ENCODE measurements at places on chromosomes 3 and 15.

DNA sequence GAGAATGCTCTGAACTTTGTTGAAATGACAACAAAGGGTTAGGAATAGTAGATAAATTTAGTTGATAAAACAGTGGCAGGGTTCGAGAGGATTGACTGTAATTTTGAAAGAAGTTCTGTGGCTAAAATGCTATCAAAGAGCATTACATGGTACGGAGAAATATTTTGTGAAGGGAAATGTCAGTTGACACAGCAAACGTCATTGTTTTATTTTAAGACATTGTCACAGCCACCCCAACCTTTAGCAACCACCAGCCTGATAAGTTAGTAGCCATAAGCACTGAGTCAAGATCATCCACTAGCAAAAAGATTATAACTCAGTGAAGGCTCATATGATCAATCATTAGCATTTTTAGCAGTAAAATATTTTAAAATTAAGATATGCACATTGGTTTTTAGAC, 8.7 kb upstream of the ST3GAL6 start:
- DNase-seq, result no peak

DNA sequence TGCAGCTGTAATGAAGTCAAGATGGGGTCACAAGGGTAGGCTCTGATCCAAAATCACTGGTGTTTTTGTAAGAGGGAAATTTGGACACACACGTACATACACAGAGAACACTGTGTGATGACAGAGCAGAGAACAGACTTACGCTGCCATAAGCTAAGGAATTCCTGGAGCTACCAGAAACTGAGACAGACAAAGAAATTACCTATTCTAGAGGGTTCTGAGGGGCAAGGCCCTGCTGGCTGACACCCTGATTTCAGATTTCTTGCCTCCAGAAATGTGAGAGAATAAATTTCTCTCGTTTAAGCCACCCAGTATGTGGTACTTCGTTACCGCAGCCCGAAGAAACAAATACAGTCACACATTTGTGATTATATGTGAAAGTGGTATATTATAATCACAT, 24.8 kb downstream of the CBLB start:
- DNase-seq, result no peak

GRCh38 chr3:186823386-186823785, 17.1 kb upstream of the RFC4 start:
- no peak for DNase-seq

GRCh38 chr3:151537726-151538125, 76.9 kb upstream of the IGSF10 start:
- no peak for DNase-seq

DNA sequence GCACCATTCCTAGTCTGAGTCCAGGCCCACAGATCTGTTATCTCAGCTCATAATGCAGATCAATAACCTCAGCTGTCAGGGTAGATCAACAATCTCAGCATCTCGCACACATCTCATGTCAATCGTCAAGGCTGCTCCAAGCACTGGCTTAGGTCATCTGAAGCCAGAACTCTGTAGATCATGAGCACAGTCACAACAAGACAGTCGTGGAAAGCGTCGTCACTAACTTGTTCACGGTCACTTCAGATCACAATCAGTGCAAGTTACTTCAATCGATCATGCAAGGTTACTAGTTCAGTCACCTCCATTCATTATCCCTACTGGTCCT, 71.8 kb downstream of the RBPMS2 start:
- DNase-seq, result no peak

DNA sequence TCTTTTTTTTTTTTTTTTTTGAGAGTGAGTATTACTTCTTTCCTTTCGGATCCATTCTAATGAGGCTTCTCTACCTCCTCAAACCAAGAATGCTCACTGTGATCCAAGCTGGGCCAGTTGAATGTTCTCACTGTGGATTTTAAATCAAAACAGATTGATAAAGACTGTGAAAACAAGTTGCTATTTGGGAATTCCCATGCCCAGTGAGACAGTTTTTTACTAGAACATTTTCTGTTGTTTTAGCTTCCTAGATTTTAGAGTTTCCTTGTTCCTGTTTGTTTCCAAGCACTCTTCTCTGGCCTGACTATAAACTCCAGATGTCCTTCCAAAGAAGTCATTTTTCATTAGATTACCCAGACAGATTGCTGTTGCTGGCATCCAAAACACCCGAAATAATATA, 60.1 kb upstream of the GALNT15 start:
- DNase-seq, result no peak

GRCh38 chr3:136819731-136820679, 1.1 kb downstream of the SLC35G2 start:
- peak; percentile 6 for DNase-seq

DNA sequence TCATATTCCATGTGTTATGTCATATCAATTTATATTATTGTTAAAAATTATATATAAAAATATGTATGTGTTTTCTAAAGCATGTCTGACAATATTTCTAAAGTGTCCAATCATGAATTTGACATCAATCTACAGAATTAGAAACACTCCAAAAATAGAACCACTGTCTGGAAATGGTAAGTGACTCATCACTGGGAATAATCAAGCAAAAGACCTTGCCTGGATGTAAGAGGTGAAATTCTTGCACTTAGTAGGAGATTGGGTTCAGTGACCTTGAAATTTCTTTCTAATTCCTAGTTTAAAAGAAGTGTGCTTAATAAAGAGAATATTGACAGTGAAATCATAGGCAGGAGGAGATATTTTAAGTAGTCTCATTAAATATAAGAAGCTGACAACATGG, 188.8 kb downstream of the ZNF385D start:
- DNase-seq, result no peak

DNA sequence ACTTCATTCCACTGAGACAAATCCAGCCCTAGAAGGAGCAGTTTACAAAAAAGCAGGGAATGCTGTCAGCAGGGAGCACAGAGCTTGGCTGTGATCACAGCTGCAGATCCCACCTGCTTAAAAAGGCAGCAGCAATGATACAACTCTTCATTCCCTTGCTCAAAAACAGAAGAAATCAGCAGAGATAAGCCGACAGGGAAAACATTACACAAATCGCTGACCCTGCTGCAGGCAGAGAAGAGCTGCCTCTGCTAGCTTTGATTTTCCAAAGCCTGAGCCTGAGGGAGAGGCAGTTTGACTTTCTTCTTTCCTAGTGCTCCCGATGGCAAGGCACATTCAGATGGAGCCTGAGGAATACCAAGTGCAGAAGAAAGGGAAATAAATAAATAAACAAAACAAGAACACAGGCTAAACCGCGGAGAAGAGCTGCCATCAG, 80.2 kb downstream of the SHQ1 start:
- no peak for DNase-seq

GRCh38 chr15:74193299-74193718, 9.3 kb downstream of the STRA6 start:
- DNase-seq, result no peak

- no peak for DNase-seq
These were observed 261.3 kb downstream of the XXYLT1 start for GRCh38 chr3:195009616-195010015.

Data from effector CD4-positive, alpha-beta T cell (primary cell).